Cardiac muscle cell (in vitro differentiated cells and primary cell): ENCODE measurements at places on chromosomes 5 and 9. TPM values are rescaled to one million over a fixed set of nuclear protein-coding genes. Genes with fewer than 3 reads are reported as not detected.

The CCDC107 gene
- 26.5 and 29.3 TPM in 2 replicates for total RNA-seq

DNA sequence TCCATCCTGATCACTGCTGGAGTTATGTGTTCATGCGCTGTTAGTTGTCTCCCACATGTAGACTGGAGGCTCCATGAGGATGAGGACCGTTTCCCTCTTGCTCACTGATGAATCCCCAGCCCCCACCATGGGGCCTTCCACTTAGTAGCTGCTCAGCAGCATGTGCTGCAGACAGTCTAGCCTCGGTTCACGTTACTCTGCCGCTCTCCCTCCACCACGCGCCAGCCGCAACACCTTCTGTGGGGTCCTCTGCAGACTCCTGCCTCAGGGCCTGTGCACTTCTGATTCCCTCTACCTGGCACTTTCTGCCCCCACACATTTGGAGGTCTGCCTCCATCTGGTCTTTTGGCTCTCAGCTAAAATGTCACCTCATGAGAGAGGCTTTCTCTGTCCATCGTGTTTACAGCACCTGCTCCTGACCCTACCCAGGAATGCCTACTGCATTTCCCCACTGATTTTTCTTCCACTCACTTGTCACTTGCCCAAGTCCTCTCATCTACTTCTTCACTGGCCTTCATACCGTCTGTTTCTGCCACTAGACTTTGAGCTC, 36.3 kb downstream of the STK10 start:
- DNase-seq, result no peak

- peak; percentile 23 for DNase-seq
Observed at GRCh38 chr5:9898319-9898718, 268.2 kb upstream of the TAS2R1 start.

- no peak for DNase-seq
Observed at GRCh38 chr9:108681851-108682590, 173.8 kb downstream of the ACTL7B start.

The TAF1L gene
- total RNA-seq, result 0.09 TPM in 1 of 2 replicates, not detected in the other

DNA sequence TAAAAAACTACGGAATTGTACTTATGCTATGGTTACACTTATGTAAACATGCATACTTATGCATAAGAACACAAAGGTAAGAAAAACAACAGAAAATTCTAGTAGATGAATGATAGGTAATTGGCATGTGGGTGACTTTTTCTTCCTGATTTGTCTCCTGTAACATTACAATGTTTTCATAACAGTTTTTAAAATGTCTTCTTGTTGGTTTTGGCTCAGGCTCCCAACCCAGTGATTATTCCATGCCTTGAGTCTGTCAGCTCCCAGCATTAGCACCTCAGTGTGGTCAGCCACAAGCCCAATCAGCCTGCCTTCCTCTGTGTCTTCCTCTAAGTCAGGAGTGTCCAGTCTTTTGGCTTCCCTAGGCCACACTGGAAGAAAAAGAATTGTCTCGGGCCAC, 7.9 kb upstream of the FOXE1 start:
- DNase-seq, result no peak

The SAXO1 gene
- total RNA-seq, result 0.06 and 0.95 TPM in 2 replicates

DNA sequence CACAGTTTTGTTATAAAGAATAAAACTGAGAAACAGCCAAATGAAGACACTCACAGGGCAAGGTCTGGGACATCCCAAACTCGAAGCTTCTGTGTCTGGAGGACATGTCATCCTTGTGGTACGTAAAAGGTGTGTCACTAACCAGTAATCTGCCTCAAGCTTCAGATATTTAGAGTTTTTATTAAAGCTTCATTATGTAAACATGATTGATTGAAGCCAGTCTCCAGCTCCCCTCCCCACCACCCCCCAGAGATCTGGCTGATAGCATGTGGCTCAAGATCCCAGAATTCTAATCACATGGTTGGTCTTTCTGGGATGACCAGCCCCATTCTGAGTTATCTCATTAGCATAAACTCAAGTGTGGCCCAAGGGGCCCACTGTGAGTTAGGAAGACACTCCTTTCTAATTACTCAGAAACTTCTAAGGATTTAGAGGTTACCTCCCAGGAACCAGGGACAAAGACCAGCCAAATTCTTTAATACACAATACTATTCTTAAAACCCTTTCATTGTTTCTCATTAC, 31.4 kb upstream of the ERAP1 start:
- no peak for DNase-seq

DNA sequence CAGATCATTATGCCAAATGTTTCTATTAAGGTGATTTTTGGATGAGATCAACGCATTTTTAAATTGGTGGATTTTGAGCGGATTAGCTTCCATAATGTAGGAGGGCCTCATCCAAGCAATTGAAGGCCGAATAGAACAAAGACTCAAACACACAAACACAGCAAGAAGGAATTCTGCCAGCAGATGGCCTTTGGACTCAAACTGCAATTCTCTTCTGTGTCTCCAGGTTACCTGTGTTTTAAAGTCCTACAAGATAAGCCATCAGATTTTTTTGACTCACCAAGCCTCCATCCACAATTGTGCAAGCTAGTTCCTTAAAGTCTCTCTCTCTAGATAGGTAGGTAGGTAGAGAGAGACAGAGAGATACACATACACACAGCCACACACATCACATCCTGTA, 25.5 kb downstream of the CDH6 start:
- no peak for DNase-seq

The TRIM7 gene
- total RNA-seq, result 0.39 TPM in 1 of 2 replicates, not detected in the other

DNA sequence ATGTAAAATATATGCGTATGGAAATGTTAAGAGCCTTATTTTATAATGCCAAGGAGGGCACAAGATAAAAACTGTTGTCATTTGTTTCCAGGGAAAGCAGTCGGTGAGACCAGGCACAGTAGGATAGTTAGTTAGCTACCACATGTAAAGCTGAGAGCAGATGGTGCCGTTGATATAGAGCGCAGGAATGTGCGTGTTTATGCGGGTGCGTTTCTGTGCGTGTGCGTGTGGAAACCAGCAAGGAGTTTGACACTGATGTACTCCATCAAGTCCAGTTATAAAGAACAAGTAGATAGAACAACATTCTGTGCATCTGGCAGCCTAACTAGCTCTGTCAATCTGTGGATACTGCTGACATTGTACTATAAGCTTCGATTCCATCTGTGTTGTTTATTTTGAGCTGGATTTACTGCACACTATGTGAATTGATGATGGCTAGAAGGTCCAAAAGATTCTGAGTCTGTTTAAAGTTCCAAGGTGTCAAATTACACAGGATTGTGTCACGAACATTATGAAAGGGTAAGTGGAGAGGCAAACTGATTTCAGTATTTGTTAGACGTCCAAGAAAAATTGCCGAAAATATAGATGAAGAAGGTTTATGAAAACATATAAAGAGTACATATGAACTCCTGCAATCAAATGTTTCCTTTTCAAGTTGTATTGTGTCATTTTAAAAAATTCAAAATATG, 494.9 kb upstream of the MEF2C start:
- DNase-seq, result peak; percentile 9

GRCh38 chr5:2735996-2736395, 15.5 kb downstream of the IRX2 start:
- DNase-seq, result no peak

The TEX48 gene
- not detected in 2 replicates for total RNA-seq

The FANCG gene
- total RNA-seq, result 22.8 and 32.8 TPM in 2 replicates

The WNK2 gene
- 31.6 and 92.2 TPM in 2 replicates for total RNA-seq

The FCN1 gene
- total RNA-seq, result not detected in 2 replicates

DNA sequence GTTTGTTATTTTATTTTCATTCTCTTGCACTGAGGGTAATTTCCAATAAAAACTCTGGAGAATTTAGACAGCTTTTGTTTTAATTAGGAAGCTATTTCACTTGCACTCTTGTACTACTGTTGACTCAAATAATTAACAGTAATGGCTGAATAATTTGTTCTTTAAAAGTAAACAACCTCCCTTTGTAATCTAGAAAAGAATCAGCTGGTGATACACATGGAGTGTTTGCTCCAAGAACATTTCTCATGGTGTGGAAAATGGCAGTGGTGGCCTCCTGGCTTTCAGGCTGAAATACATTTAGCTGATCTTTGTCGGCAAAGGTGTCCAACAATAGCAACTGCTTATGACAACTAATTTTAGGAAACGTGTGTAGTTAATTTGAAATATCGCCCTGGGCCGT, 129.4 kb downstream of the C9orf152 start:
- DNase-seq, result no peak

The C9 gene
- not detected in 2 replicates for total RNA-seq

The CD72 gene
- total RNA-seq, result 1.4 and 5.1 TPM in 2 replicates

The CDKN2B-AS1 gene
- not detected in 2 replicates for total RNA-seq

The C9orf50 gene
- 1.8 and 2.5 TPM in 2 replicates for total RNA-seq

GRCh38 chr5:108700930-108701329, 46.8 kb upstream of the FER start:
- DNase-seq, result no peak

DNA sequence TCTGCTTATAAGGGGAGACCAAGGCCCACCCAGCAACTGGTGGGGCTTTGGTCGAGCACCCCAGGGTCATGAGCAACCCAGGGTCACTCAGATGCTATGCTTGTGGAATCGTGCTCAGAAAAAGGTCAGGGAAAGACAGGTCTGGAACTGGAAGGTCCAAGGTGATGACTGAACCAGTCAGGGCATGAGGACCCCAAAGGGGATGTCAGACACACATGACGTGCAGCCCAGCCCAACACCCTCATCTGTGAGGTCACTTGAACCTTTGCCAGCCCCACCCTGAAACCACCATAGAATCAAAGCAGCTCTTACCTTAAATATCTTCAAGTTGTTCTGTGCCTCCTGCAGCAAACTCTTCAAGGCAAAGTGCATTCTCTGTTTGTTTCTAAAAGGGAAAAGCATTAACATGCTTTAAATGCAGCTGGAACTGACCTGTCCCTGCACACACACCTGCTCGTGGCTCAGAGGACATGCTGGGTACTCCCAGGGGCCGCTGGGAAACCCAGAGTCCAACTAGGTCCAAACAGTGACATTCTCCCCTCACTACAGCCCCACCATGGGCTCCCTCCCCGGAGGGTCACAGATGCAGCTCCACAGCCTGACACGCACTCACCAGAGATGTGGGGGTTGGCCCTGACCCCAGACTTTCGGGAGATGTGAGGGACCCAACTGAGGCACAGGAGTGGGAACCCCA, 29.4 kb downstream of the IPPK start:
- no peak for DNase-seq

DNA sequence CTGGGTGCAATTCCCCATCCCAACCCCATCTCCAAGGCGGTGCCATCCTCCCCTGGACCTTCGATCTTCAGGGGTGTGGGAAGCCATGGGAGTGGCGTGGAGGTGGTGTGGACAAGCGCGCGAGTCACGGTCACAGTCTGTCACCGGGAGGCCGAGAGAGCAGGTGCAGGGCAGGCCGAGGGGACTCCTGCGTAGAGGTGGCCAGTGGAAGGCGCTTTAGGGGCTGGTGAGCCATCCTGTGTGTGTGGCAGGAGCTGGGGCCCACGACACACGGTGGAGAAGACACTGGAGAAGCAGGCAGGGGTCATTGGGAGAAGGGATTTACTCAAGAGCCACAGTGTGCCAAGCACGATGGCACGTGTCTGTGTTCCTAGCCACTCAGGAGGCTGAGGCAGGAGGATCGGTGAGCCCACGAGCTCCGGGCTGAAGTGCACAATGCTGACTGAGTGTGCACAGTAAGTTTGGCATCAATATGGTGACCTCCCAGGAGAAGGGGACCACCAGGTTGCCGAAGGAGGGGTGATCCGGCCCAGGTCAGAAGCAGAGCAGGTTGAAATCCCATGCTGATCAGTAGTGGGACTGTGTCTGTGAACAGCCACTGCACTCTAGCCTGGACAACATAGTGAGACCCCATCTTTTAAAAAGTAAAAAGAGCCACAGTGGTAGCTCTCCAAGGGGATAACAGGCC, 145.1 kb upstream of the PHYKPL start:
- no peak for DNase-seq

- no peak for DNase-seq
Observed at GRCh38 chr5:110785356-110785755, 46.5 kb downstream of the SLC25A46 start.

- DNase-seq, result no peak
Observed at GRCh38 chr5:172669386-172670004, 28.4 kb downstream of the NEURL1B start.

DNA sequence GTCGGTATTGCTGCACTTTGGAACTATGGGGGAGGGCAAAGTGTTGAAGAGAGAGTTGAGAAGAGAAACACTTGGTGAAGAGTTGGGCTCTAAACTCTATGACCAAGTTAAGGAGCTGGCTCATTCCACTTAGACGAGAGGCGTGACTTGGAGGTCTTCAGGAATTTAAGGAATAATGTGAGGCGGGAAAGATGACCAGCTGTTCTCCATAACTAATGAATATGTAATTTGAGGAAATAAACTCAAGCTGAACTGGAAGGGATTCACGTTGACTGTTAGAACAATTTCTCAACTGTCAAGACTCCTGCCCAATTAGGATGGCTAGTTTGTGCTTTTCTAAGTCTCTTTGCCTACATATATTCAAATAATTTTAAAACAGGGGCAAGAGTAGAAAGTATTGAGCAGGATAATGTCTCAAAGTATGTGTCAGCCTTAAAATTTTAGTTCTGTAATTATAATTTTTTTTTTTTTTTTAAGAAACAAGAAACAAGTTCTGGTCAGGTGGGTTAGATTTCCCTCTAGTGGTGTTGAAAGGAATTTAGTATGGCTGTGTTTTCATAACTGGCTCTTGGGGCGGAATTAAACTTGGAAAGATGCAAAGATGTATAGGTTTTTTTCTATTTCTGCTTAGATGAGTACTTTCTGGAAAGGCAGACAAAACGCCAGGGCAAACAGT, 33.4 kb downstream of the TMEM252 start:
- peak; percentile 61 for DNase-seq

DNA sequence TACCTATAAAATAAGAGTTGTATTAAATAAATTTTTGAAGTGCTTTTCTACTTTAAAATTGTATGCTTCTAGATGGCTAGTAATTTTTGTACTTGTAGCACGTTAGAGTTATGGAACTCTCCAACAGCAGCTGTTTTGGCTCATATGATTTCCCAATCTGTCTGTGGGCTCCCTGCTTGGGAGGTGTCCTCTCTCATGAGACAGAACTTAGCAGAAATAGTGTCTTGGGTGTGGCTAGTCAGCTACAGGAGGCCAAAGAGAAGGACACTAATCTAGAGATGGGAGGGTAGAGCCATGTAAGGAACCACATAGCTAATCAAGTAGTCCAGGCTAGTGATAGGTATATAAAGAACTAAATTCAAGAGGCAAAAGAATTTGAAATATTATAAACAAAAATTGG, 78.4 kb upstream of the DAB2 start:
- no peak for DNase-seq

DNA sequence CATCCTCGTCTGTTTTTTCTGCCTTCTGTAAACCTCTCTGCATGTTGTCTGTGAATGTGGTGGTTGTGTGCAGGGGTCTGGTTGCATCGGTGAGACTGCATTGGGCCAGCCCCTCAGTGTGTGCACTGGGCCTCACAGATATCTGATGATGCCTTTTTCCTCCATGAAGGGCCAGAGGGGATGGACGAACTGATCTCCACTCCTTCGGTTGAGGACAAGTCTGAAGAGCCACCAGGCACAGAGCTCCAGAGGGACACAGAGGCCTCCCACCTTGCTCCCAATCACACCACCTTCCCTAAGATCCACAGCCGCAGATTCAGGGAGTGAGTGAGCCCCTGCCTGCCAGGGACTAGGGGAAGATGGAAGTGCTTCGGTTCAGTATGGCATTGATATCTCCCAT, 31.3 kb downstream of the SECISBP2 start:
- no peak for DNase-seq
